Spleen (tissue), 13 donors: ENCODE measurements at places on chromosomes 5 and 9.

GRCh38 chr5:126119887-126120442 is 303.2 kb upstream of the GRAMD2B start:
- DNase-seq: no peak

- DNase-seq: no peak
Measured at GRCh38 chr9:124209279-124209678, 48.5 kb upstream of the NEK6 start.

- no peak for DNase-seq
Measured at GRCh38 chr5:54325610-54326311, 15.4 kb upstream of the ARL15 start.

- no peak for DNase-seq
Measured at GRCh38 chr5:62059960-62060359, 246.0 kb upstream of the KIF2A start.

DNA sequence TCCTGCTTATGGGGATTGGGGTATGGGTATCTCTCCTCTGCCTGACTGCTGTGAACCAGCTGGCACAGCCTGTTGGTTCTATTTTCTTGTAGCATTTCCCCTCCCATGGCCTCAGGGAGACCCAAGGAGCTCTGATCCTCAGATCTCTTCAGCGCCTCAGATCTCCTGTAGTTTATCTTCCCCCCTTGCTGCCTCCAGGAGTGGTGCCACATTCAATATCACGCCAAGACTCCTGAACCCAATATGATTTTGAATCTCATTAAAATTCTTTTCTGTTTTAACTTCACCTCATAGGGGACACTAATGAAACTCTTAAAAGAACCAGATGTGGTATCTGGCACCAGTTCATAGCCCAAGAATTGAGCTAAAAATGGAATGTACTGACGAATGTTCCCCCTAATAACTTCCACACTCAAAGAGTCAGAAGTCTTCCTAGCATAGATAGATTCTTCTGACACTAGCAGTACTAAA is 59.6 kb upstream of the LIFR start:
- DNase-seq: no peak

GRCh38 chr5:112570708-112571444 is 151.8 kb upstream of the EPB41L4A start:
- DNase-seq: no peak

DNA sequence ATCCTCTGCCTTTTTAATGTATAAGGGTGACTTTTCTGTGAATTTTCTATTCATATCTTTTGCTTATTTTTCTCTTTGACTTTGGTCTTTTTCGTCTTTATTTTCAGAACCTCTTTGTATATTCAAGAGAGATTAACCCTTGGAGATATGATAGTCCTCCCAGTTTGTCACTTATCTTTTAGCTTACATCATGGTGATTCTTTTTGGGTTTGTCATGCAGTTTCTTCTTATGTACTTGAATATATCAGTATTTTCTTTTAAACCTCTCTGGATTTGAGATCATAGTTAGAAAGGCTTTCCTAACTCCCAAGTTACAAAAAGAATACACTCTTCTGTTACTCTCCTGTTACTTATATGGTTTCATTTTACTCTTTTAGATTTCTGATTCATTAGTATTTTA is 27.5 kb upstream of the GPR21 start:
- DNase-seq: no peak
